Spleen (tissue), 13 donors: ENCODE measurements at places on chromosomes 2 and 18.

DNA sequence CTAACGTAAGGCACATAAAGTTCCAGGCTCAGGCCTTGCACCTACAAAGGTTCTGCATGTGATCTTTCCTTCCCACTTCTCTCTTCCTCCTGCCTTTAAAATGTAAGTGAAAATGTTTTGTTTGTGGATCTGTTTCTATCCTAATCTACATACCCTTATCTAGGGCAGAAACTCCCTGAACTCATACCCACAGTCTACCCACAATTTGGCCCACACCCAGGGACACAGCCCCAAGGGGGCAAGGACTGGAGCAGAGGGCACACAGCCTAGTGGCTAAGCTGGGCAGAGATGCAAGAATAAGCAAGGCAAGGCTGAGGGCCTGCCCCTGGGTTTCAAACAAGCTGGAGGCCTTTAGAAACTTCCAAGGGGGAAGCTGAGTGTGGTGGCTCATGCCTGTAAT is 71.0 kb downstream of the HS1BP3 start:
- DNase-seq = peak; percentile 71

- DNase-seq = no peak
Measured at GRCh38 chr2:221088506-221088905, 483.6 kb downstream of the EPHA4 start.

GRCh38 chr2:168678153-168678853 is 124.1 kb upstream of the NOSTRIN start:
- DNase-seq = no peak

GRCh38 chr2:196836440-196836839 is 27.3 kb upstream of the C2orf66 start:
- no peak for DNase-seq

- no peak for DNase-seq
Measured at GRCh38 chr18:64876833-64877232, 727.9 kb upstream of the LINC00305 start.

DNA sequence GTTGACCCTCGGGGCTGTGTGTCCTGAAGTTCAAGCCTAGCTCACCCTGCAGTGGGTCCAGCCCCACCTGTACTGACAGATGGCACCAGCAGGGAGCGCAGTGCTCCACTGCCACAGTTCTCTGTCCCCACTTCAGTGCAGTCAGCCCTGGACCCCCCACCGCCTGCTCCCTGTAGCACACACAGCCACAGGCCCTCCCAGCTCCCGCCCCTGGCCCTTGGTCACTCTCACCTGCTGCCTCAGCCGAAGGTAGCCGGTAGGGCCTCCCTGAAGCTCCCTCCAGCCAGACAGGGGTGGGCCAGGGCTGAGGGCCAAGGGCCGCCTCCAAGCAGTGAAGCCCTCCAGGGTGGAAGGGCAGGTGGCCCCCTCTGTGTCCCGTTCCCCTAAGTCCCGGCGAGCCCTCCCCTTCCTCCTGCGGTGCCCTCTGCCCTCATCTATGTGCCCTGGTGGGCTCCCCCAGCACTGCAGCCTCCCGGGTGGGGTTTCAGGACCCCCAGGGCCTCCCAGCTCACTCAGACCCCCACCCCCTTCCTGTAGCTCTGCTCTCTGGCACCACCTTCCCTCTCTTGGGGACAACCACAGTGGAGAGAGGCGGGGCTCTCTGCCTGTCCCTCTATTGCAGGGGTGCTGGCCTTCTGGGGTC is 10.8 kb upstream of the ALPP start:
- peak; percentile 47 for DNase-seq

DNA sequence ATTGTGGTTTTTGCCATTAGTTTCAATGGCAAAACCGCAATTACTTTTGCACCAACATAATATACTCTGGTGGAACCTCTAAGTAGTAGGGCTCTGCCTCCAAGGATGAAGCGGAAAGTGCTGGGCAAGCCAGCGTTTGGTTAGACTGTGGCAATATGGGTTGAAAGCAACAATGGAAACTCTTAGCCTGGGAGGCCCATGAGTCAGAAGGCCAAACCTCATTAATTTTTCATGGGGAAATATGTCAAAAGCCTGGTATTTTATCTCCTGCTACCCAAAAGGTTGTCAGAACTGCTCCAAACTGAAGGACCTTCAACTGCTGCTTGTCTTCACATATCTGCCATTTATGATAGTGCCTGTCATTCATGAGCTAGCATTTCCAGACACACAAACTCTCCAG is 179.1 kb upstream of the CYP26B1 start:
- DNase-seq = no peak

DNA sequence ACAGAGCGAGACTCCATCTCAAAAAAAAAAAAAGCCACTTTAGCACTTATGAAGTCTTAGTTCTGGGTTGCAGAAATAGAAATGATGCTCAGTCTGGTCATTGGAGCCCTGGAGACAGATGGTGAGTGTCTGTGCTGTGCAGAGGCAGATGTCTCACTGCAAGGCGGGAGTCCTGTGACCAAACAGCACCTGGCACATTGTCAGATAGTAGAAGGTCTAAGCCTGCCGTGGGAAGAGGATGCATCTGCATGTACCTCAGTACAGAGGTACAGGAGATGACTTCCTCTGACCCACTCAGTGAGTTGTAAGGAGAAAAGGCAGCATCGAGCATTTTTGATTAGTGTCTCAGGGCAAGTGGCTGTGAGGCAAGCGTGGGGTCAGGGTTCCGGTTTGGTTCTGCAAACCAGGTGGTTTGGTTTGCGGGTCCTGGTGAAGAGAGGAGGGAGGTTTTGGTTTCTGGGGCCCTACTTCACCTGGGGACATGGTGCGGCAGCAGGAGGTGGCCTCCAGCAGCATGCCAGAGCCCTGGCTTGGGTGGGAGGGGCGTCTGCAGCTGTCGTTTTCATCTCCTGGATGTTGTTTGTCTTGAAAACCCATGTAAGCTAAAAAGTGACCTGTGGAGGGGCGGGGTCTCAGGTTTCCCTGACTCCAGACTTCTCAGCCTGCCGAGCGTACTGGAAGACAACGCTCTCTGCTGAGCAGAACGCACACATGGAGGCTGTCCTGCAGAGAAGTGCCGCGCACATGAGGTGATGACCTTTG is 3.8 kb downstream of the RBFA start:
- no peak for DNase-seq

DNA sequence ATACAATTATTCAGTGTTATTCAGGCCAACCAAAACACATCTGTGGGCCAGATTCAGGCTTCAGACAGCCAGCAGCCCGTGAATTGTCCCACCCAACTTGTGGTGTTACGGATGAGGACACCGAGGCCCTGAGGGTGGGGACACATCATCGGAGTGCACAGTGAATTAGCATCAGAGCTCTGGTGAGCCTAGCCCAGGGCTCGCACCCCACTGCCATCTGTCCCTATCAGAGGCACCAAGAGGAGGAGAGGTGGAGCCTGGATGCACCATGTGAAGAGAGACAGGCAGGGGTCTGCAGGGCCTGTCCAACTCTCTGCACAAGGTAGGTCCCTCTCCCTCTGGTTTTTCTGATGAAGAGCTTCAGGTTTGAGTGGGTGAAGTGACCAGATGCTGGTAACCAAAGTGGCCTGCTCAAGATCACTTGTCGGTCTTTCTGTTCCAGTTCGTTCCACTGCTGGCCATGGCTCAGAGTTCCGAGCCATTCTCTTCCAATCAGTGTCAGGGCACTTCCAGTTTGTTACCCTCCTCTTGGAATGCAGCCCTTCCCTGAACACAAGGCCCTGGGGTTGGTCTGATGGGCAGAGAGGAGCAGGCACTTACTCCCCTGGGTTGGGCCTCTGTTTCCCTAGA is 14.8 kb upstream of the GLI2 start:
- peak; percentile 53 for DNase-seq

- DNase-seq = no peak
Measured at GRCh38 chr2:12826781-12827180, 110.0 kb downstream of the TRIB2 start.

- no peak for DNase-seq
Measured at GRCh38 chr2:20227894-20228505, 3.1 kb upstream of the SDC1 start.

- no peak for DNase-seq
Measured at GRCh38 chr2:142165790-142166189, 35.0 kb upstream of the LRP1B start.

- DNase-seq = no peak
Measured at GRCh38 chr2:119809339-119810048, 49.8 kb downstream of the PTPN4 start.

- DNase-seq = no peak
Measured at GRCh38 chr2:72973566-72974435, 56.5 kb downstream of the EMX1 start.

DNA sequence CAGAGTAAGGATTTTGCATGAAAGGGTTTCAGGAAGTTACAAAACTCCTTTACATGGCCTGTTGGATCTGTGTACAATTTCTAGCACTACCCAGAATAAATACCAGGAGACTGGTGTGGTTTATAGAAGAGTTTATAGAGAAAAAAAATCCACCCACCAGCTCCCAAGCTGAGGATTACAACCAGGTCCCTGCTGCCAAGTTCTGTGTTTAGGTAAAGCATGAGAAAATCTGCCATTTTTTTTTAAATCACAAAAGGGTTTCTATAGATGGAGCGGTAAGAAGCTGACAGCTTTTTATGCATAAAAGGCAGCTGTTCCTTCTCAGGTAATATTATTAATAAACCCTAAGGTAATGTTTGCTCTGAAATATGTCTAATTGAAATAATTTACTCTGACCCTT is 545.4 kb upstream of the ZEB2 start:
- DNase-seq = no peak

DNA sequence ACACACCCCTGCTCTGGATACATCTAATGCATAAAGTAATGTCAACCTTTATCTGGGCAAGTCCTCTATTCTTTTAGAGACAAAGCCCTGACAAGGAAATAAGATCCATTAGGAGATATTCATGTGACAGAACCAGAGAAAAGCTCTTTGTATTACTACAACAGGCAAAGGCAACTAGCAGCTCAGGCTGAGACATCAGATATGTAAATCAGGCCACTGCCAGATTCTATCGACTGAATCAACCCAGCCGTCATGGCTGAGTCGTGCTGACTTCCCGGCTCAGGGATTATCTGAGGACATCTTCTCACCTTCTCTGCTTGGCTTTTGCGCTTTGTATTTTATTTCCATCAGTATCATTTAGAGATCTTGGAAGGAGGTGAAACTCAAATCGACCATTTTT is 294.5 kb downstream of the PLCL1 start:
- DNase-seq = no peak

GRCh38 chr2:151021747-151022452 is 239.8 kb downstream of the RBM43 start:
- no peak for DNase-seq

DNA sequence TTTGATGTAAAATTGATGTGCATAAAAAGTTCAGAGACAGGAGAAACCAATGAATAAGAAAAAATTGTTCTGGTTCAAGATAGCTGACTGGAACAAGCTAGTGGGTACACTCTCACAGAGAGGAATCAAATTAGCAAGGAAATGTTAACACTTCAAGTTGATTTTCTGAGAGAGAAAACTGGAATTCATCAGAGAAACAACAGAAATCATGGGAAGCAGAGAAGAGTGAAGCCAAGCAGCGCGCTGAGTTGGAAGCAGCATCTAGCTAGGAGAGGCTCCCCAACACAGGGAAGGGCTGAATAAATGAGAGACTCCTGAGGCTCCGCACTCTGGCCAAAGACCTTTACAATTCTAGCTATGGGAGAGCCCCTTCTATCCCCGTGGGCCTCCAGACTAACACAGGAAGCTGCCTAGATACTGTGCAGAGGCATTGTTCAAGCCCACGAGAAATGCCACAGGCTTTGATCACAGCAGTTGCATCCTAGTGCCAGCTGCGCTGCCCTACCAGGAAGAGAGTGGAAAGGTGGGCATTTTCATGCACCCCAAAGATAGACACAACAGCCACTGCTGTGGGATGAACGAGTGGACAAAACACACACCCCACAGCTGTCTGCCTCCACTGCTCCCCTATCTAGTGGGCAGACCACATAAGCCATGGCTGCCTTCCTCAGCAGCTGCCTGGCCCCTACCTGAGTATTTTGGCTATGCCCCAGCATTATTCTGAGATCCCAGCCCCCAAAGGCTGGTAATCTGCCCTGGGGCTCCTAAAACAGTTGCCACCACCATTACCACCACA is 136.7 kb downstream of the FSIP2 start:
- DNase-seq = peak; percentile 44

DNA sequence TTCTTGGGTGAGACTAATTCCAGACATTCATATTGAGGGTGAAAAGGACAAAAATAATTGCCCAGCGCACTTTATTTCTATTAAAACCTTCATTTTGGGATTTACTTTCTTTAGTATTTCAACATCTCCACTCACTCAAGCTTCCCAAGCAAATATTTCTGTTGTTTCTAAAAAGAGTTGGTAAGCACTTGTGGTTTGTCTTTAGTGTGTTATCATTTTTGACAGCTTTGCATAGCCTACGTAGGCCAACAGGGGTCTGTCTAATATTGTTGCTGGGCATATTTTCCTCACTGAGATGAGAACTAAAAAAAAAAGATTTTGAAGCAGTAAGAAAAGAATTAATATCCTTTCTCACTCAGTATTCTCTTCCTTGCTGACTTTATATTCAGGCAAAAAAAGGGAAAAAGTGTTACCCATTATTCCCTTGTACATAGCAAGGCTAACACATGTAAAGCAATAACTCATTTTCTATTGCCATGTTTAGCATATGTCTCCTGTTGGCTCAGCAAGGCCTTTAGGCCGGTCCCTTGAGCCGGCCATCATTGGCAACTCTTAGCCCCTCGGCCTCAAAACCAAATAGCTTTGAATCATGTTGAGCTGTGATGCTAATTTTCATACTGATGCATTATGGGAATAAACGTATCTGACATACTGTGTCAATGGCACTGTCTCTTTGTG is 494.2 kb downstream of the ARHGAP15 start:
- no peak for DNase-seq

DNA sequence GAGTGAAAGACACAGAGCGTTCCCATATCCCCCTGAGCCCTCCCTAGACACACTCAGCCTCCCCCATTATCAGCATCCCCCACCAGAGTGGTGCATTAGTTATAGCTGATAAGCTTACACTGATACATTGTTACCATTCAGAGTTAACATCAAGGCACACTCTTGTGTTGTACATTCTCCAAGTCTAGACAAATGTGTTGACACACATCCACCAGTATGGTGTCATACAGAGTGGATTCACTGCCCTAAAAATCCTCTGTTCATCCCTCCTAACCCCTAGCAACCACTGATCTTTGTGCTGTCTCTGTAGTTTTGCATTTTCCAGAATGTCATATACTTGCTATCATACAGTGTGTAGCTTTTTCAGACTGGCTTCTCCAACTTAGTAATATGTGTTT is 78.0 kb upstream of the RPL31 start:
- no peak for DNase-seq

GRCh38 chr2:134258684-134259388 is 5.0 kb downstream of the MGAT5 start:
- DNase-seq = no peak
